Stimulated activated CD4-positive, alpha-beta T cell treated with anti-CD3 and anti-CD28 coated beads, Interleukin-4, amount 100 ng/mL, for 48 hours (primary cell): ENCODE measurements at places on chromosomes 2 and 18.

DNA sequence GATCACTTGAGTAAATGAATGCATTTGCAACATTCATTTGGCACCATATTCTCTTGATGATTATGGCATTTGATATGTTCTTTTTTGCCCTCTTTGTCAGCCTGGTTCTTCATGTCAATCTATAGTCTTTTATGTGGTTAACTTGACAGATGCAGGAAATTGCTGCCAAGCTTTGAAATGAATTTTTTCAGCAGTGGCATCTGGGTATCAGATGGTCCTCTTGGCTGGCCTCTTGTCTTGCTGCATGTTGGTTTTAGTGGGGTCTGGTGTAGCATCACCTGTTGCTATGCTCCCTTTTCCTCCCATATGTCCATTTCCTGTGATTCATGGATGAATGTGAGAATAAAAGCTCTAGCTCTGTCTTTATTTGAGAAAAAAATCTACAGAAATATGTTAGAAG is 119.9 kb downstream of the DPP4 start:
- DNase-seq = no peak

DNA sequence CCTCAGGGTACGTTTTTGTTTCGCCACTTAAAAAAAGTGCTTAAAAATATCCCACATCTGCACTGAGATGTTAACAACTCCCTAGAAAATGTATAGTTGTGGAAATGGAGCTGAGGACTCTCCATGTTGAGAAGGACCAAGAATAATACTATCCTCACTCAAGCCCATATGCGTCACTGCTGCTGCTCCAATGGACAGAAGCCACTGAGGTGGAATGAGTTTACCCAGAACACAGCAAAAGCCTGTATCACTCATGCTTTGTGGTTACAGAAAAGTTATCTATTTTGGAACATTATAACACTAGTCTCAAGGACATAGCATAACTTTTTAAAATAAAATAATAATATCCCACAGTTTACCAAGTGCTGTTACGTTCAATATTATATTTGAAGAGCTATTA is 31.9 kb downstream of the DSC3 start:
- DNase-seq = no peak

DNA sequence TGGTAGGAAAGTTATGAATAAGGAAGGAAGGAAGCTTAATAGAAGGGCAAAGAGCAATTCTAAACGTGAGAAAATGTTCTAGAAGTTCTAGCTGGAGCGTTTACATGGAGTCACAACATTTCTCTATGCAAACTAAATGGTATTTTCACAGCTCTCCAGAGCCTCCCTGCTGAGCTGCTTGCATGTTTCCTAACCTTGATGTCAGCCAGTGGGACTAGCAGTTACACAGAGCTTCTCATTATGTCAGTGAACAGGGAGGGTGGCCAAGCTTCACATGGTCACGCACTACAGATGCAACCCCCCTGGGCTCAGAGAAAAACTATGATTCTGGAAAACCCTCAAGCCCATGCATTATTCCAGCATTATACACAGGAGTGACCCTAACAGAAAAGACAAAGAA is 153.4 kb upstream of the CCDC150 start:
- no peak for DNase-seq

DNA sequence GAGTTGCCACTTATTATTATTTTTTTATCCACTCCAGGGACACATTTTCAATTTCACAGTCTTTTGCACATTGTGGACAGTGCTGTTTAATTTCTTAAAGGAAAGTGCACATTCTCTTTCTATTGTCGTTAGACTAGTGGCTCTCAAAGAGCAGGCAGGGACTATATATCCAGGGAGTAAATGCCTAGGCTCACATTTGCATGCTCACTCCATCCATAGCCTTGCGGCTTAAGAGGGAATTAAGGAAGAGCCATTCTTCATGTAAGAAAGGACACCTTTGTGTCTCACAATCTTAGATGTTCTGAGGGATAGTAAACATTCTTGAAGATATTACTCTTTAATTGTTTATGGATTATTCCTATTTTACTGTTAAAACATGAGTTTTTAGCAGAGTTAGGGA is 70.8 kb downstream of the FIGN start:
- DNase-seq = no peak

DNA sequence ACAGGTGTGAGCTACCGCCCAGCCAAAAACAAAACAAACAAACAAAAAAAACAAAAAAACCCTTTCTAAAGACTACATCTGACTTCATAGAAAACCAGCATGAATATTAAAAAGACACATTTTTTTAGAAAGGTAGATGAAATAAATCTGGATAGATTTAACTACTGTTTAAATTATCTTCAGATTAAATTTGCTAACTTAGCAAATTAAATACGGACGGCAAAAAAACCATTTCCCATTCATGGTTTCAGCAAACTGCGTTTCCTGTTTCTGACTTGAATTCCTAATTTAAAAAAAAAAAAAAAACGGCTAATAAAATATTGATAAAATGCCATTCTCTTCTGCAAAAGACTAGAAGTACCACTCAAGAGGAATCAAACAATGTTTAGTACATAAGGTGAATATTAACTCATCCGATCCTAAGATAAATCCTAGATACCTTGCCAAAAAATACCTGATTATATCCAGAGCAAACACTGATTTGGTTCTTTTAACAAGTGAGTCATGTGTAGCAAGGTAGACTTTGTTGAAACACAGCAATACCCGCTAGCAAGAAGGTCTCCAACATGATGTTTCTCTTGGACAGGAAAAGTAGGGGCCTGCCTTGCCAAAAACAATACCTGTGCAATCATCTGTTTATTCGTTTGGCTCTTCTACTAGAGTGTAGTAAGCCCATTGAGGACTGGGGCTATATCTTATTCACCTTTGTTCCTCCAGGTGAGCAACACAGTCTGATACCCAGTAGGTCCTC is 96.2 kb downstream of the BARD1 start:
- DNase-seq = no peak

GRCh38 chr2:227450926-227451654 is 20.9 kb upstream of the AGFG1 start:
- DNase-seq = no peak

- DNase-seq = no peak
Observed at GRCh38 chr2:25617948-25618646, 55.3 kb downstream of the DTNB start.

- no peak for DNase-seq
Observed at GRCh38 chr2:154706660-154707059, 8.2 kb downstream of the KCNJ3 start.

DNA sequence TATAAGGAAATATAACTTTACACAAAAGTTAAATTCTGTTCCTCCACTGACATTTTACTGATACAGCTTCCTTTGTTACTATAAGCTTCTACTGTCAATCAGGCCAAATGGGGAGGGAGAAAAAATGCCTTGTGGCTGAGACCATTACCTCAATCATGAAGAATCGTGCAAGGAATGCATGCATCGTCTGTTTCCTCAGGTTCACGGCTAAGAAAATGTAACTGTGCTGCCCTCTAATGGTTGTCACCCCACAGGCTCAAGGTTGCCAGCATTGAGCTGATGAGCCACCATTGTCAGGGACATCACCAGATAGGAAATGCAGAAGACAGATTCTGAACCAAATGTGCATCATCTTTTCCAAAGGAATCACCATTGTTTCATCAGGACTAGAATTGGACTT is 426.9 kb downstream of the CDH2 start:
- DNase-seq = no peak

GRCh38 chr2:147094077-147094476 is 750.8 kb upstream of the ACVR2A start:
- DNase-seq = no peak

DNA sequence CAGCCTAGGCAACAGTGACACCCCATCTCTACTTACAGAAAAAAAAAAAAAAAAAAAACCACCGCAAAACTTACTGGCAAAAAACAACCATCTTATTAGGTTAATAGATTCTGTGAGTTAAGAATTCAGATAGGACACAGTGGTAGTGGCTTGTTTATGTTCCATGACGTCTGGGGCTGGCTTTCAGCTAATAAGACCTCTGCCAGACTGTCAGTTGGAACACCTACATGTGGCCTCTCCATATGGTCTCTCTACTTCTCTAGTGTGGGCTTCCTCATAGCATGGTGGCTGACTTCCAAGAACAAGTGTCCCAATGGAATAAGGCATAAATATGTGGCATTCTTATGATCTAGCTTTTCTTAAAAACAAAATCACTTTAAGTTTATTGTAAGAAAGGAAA is 94.0 kb upstream of the OTX1 start:
- no peak for DNase-seq

DNA sequence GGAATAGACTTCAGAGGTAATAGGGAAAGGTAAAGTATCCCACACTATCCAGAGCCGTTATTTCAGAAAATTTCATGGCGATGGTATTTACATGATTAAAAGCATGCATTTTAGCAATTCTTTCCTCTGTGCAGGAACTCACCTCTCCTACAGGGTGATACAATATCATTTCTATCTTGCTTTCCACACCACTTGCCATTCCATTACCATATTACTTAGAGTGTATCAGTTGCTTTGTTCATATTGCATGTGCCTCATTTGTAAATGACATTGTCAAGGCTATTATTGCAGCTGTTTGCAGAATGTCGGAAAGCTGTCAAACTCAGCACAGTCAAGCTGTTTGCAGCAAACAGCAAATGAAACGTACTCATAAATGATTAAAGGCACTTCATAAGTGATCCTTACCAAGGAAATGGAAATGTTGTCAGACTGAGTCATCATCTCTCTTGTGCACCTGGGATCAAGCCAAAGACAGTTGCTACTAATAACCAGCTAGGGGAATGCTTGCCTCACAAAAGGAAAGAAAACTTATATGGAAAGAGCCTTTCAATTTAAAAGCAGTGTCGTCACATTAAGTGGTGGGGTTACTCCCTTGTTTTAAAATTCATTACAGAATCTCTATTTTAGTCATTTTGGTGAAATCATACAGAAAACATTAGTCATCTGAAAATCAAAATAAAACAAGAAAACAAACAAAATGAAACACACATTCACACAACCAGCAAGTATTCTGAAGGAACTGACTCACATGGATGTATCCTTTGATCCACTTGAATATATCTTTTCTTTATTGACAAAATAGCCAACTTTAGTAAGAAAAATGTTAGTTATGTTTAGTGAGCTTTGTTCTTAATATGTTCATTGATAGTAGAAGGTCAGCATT is 1064.1 kb upstream of the CNTNAP5 start:
- no peak for DNase-seq

- DNase-seq = no peak
Observed at GRCh38 chr2:51031021-51031780, 731 bp downstream of the NRXN1 start.

DNA sequence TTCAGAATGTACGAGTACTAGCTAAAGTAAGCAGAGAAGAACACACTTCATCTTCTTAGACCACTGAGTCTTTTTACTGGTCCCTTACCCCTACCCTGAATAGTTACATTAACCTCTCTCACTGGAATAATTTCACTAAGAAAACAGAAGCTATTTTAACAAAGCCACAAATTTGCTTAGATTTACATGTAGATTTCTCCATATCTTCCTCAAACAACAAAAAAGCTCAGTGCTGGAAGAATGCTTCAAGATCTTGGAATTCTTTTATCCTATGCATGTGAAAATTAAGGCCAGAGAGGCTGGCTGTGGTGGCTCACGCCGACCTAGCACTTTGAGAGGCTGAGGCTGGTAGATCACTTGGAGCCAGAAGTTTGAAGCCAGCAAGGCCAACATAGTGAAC is 35.2 kb downstream of the MOGAT1 start:
- no peak for DNase-seq

DNA sequence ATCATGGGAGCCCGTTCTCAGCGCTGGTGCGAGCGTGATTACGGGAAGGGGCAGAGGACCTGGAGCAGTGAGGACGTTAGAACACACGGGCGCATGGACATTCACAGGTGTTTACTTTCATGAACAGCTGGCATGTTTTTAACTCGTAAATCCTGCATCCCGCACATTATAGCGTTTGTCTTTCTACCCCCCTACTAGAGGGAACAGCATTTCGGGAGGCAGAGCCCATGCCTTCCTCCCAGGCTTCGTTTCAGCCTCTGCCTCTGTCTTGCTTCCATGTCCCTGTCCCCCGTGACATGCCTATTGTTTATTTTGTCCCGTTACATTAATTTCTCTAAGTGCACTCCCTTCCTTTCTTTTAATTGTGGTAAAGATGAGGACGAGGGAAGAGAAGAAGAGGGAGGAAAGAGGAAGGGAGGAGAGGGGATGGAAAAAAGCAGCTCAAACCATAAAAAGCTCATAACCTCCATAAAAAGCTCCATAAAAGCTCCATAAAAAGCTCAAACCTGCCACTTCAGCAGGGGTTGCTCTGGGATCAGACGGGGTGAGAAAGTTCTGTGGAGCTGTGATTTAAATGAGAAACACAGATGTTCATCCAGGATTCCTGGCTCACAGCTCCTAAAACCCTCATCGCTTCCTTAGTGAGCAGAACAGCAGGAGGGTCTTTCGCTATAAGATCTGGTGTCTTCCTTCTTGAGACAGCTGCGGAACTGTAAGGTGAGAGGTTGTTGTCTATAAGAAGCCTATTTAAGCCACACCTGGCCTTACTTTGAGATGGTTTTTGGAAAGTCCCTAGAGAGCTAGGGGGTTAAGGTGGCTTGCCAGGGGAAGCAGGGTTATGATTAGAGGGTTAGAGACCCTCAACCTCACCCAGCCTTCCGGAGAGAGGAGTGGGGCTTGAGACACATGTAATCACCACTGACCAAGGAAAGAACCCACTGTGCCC is 66.6 kb upstream of the SNTG2 start:
- DNase-seq = no peak

- no peak for DNase-seq
Observed at GRCh38 chr18:74515620-74516231, 18.6 kb upstream of the CNDP1 start.

DNA sequence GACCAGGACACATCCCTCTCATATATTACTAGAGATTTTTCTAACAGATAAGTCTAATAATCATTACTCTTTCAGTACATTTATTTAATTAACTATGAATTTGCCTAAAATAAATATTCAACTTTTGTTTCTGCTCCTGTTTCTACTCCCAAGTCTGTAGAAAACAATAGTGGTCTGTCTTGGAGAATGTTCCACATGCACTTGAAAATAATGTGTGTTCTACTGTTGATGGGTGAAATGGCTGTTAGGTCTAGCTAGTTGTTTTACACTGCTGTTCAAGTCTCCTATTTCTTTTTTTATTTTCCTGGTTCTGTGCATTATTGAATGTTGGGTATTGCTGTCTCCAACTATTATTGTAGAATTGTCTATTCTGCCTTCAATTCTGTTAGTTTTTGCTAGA is 47.2 kb downstream of the SPOPL start:
- no peak for DNase-seq

DNA sequence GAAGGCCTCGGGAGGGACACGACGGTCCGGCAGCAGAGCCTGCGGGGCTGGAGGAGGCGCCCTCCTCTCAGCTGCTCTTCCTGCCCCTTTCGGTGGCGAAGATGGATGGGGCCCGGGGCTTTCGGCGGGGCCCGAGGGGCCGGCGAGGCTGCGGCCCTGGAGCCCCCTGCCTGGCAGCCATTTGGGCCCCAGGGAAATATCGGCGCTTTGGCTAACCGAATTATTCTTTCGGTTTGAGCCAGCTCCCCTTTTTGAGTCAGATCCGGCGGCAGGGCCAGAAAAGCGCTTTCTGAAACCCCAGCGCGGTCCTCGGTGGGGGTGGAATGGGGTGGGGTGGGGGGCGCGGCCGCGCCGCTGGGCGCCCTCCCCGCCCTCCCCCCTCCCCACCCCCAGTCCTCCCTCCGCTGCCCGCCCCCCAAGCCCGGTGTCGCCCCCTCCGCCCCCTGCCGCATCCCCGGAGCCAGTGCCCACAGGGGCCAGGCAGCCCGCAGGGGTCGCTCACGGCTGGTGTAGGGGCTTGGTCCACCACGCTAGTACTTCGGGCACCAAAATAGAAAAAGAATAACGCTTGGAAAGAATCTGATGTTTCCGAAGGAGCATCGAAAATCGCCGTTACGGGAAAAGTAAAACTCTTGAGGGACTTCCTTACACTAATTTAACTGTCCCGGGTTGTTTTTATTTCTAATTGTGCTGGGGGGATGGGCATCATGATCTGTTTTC is 9.1 kb upstream of the ARID5A start:
- peak; percentile 77 for DNase-seq
